M059J (cell line): ENCODE measurements at places on chromosomes 5 and 9. TPM values are rescaled to one million over a fixed set of nuclear protein-coding genes. Genes with fewer than 3 reads are reported as not detected.

MUSK gene
- 0.15 and 0.59 TPM in 2 replicates for total RNA-seq

RORB gene
- 0.05 TPM in 1 of 2 replicates, not detected in the other for total RNA-seq

BHMT2 gene
- not detected in 2 replicates for total RNA-seq

DNA sequence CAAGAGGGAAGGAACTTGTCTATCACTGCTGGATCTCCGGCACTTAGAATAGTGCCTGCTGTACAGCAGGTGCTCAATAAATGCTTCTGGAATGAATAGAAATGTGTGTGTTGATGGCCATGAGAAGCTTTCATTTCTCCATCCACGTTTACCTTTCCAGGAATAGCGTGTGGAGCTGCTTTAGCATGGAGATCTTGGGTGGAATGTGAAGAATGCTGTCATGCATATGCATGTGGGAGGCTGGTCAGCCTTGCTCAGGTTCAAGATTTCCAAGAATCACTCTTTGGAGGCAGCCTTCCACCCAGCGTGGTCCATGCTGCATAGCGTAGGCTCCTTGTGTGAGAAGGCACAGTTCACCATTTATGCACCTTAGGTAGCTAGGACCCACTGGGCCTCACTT lies 19.2 kb downstream of the COL15A1 start:
- peak; percentile 67 for DNase-seq

GRCh38 chr9:94222870-94223269 lies 36.2 kb upstream of the ZNF169 start:
- no peak for DNase-seq

WDR31 gene
- total RNA-seq = 0.22 and 0.32 TPM in 2 replicates

DNA sequence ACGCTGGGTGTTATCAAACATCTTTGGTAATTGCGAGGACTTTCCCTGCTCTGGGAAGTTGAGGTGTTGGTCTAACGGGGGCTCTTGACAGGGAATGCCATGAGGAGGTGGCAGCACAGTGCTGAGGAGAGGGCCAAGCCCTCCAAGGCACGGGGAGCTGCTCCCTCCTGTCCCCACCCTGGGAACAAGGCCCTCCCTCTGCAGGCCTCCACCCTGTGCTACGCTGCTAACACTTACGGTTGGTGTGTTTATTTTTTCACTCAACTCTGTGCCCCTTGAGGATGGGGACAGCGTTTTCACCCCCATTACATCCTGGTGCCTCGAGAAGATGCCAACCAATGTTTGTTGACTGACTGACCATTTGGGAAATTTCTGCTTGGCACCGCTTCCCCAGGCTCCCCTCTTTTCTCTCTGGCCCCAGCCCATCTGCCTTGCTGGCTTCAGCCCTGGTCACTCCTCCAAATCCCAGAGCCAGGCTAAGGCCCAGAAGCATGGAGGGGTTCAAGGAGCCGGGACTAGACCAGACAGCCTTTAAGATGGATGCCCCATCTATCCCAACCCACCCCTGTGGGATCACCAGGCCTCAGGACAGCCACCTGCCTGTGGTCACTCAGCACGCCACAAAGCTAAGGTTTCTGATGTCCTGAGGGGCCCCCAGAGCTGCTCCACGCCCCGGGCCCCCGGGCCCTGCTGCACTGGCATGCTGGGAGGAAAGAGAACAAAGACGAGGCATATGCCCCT lies 125.7 kb downstream of the BARX1 start:
- no peak for DNase-seq

DNA sequence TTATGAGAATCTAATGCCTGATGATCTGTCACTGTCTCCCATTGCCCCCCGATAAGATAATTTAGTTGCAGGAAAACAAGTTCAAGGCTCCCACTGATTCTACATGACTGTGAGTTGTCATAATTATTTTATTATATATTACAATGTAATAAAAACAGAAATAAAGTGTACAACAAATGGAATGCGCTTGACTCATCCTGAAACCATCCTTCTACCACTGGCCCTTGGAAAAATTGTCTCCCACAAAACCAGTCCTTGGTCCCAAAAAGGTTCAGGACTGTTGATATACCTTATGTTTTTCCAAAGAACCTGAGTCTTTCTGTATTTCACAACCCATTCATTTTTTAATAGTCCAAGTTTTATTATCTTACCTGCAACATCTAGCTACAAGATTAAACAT lies 403.5 kb downstream of the TAF11L14 start:
- DNase-seq = no peak

- peak; percentile 100 for DNase-seq
Observed at GRCh38 chr5:131170540-131171275, at the start of gene LYRM7. Gene LYRM7 (plus strand): TSS chr5:131170944. CDS start chr5:131171021, 77 bp downstream.

CCDC183 gene
- total RNA-seq = not detected in 2 replicates

IL17B gene
- total RNA-seq = not detected in 2 replicates

TLN1 gene
- 110 and 215 TPM in 2 replicates for total RNA-seq

DNA sequence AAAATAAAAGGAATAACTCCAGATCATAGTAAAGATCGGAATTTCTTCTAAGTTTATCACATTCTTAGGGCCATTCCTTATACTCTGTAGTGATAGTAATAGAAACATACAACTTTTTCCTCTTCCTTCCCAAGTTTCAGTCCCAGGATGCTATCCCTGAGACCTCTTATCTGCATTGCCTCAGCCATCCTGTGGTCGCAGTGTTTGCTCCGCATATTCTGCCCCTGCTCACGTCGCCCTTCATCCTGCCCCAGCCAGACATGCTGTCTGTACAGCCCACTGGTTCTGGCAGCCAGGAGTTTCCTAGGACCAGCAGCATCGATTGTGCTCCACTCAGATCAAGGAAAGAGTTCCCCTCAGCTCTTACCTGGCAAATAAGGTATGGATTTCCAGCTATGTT lies 132.7 kb upstream of the ERCC6L2 start:
- DNase-seq = no peak

SELENOP gene
- 20.1 and 45.1 TPM in 2 replicates for total RNA-seq

DNA sequence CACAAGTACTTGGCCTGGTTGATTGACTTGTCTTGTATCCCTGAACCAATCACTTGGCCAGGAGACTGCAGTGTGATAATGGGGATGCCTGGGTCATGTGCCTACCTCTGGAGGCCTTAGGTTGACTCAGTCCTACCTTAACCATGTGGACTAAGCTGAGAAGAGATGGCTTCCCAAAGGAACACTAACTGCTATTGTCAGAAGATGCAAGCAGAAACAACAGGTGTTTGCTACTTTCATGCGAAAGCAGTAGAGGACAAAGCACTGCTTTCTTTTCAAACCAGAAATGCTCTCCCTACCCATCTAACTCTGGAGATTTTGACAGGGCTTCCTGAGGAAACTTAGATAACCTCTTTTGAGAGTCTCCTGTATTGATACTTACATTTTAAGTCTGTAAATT lies 22.9 kb downstream of the CDK7 start:
- DNase-seq = no peak

- no peak for DNase-seq
Observed at GRCh38 chr5:172527559-172527958, 73.2 kb upstream of the SH3PXD2B start.

DNA sequence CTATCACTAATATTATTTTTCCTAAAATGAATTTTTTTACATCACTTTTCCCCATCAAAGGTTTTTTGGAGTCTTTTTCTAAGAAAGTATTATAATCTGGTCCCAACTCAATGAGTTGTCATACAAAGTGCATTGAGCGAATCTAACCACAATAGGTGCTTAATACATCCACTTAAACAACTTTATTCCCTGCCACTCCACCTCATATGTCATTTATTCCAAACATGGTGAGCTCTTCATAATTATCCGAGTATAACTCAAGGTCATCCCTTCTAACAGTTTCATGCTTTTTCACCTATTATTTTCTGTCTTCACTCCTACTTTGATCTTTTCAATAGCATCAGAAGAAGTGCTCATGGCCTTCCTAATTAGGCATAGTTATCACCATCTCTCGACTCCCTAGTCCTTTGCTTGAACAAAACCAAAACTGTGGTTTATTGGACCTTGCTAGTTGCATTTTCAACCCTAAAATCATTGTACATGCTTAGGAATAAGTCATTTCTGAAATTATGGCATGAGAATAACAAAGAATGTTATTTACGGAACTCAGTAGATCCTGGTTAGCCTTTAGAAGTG lies 754.7 kb upstream of the CTNND2 start:
- no peak for DNase-seq

DNA sequence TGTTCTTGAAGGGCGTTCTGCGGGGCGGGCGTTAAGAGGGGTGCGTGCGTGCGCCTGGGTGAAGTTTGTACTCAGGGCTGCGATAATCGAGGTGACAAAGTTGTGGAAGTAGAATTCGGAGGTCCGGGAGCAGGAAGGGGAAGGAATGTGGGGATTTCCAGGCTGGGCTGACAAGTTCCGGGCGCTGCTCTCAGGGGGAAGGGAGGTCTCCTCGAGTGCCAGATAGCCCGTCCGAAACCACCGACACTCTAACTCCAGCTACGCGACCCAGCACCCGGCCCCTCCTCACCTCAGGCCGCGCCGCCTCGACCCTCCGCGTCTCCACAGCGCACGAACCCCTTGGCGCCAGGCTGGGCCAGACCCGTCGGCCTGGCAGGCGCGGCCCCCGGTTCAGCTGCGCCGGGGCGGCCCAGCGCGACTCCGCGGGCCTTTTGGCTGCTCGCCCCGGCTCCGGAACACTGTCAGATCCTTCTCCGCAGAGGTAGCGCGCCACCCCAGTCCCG lies at the start of gene IL6ST:
Gene IL6ST (minus strand): TSS at position 469 of the 503 bp plus-strand sequence. CDS start 18,685 bp downstream, outside the sequence.
- DNase-seq = peak; percentile 86

DNA sequence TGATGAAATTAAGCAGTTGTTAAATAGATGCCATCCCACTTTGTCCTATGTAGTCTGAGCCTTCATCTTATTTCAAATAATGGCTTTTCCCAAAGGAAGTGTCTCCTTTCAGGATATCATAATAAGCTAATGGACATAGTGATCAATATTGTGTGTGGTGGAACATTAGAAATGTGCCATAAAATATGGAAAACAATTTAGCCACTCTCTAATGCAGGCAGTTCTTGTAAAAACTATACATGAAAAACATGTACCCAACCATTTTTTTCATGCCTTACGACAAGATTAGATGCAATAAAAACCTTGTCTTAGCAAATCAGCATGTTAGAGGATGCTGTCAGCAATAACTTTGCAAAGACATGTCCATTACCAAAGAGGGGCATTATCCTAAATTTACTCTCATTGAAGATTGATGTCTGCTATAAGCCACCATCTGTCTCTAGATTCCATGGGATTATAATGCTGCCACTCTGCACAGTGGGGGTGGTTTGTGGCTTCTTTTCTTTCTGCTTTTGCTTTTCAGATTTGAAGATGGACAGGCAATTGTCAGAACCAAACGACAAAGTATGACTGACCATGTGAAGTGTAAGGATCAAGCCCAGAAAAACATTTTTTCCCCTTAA lies 724.0 kb upstream of the ZNF608 start:
- DNase-seq = no peak

- DNase-seq = peak; percentile 77
Observed at GRCh38 chr5:136374638-136375037, 9.3 kb upstream of the TRPC7 start.

- DNase-seq = no peak
Observed at GRCh38 chr9:123645126-123645525, 284.8 kb downstream of the DENND1A start.

SHOC1 gene
- total RNA-seq = 0.02 and 0.10 TPM in 2 replicates

ITGA1 gene
- 34.2 and 36.6 TPM in 2 replicates for total RNA-seq

GHR gene
- 0.05 and 0.57 TPM in 2 replicates for total RNA-seq

- no peak for DNase-seq
Observed at GRCh38 chr5:99305045-99305580, 376.3 kb upstream of the CHD1 start.

- no peak for DNase-seq
Observed at GRCh38 chr9:35563791-35564197, 41.3 kb upstream of the TESK1 start.

PRELID2 gene
- 15.0 and 15.5 TPM in 2 replicates for total RNA-seq

GRCh38 chr9:131732061-131732526 lies 7.8 kb downstream of the RAPGEF1 start:
- peak; percentile 86 for DNase-seq

DNA sequence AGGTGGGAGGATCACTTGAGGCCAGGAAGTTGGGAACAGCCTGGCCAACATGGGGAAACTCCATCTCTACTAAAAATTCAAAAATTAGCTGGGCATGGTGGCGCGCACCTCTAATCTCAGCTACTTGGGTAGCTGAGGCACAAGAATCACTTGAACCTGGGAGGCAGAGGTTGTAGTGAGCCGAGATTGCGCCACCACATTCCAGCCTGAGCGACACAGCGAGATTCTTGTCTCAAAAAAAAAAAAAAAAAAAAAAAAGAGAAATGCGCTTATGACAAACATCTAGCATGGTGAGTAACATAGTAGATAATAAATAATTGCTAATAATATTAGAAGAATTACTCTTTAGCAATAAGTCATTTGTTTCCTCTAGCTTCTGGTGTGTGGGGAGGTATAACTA lies 25.9 kb downstream of the RUSC2 start:
- peak; percentile 31 for DNase-seq

CCL27 gene
- not detected in 2 replicates for total RNA-seq

SHLD3 gene
- total RNA-seq = 5.6 and 7.9 TPM in 2 replicates

GRCh38 chr5:78727786-78728761 lies 79.5 kb upstream of the LHFPL2 start:
- DNase-seq = no peak

GRCh38 chr9:15244001-15244441 lies 63.0 kb downstream of the TTC39B start:
- DNase-seq = peak; percentile 25

DNA sequence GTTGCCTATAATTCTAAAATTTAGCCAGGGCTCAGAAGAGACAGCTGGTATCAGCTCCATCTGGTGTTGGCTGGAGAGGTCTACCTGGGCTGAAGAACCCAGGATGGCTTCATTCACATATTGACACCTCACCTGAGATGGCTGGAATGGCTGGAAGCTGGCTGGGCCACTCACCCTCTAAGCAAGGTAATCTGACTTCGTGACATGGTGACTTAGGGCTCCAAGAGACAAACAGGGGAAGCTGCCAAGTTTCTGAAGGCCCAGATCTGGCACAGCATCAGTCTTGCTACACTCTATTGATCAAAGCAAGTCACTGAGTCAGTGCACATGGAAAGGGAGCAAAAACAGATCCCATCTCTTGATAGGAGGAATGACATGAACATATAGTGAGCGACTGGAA lies 102.3 kb downstream of the EPB41L4A start:
- DNase-seq = no peak

- no peak for DNase-seq
Observed at GRCh38 chr9:15935661-15936305, 382.9 kb downstream of the CCDC171 start.

DNA sequence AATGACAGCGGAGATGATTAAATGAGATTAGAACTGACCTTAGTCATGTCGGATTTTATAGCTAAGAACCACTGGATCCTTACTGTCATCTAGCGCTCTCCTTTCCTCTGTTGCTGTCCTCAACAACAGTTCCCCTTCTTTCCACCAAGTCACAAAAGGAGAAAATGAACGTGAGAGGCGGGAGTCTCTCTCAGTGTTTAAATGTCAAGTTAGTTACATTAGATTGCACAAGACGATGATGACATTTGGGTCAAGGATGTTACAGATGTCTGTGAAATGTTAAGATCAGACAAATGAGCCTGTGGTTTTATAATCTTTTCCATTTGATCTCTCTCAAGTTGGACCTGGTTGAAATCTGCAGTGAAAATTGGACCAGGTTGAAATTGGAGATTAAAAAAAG lies 53.5 kb downstream of the FBXO38 start:
- no peak for DNase-seq

GRCh38 chr5:132055808-132056609 lies 4.4 kb upstream of the IL3 start:
- no peak for DNase-seq

AIF1L gene
- 1.4 and 2.1 TPM in 2 replicates for total RNA-seq

MARCOL gene
- not detected in 2 replicates for total RNA-seq

PIP5KL1 gene
- 1.6 TPM in 1 of 2 replicates, not detected in the other for total RNA-seq

GRCh38 chr5:75701856-75702255 lies 15.4 kb downstream of the POC5 start:
- DNase-seq = no peak
